ENCODE measurements at places on chromosomes 3 and 15.
A peak's percentile ranks its signal among the peaks of the same experiment; 100 is the strongest.

- no peak overlapping the region for H3K4me3 ChIP-seq
- peaks cover 32% of the 10 kb centered on the region for H3K4me1 ChIP-seq
- peaks cover 18% of the 10 kb centered on the region for H3K36me3 ChIP-seq
- H3K27me3 ChIP-seq = no peaks in the 10 kb centered on the region
- peak overlapping the region; percentile 29 for H3K27ac ChIP-seq
Observed at GRCh38 chr3:107063351-107063750, 313.9 kb upstream of the CCDC54 start.

DNA sequence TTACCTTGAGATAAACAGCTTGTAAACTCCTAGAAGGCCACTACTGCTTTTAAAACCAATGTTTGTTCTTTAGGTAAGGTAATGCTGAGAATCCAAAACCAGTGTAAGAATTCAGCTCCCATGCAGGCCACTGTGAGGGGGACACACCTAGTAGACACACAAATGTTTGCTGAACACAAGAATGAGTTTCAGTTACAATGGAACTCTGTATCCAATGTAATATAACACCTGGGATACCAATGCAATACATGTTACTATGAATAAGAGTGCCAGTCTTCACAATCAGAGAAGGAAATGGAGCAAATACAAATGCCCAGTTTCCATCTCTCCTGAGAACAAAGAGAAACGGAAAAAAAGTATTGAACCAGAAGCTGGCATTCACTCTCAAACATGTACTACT, 65.9 kb downstream of the IGF2BP2 start:
- H3K4me1 ChIP-seq = peaks cover 91% of the 10 kb centered on the region
- H3K36me3 ChIP-seq = peaks cover 38% of the 10 kb centered on the region
- H3K27ac ChIP-seq = peak overlapping the region; percentile 17
- no peaks in the 10 kb centered on the region for H3K27me3 ChIP-seq

- no peaks in the 10 kb centered on the region for H3K27me3 ChIP-seq
- no peak overlapping the region for H3K27ac ChIP-seq
- peaks cover 3% of the 10 kb centered on the region for H3K36me3 ChIP-seq
Observed at GRCh38 chr3:169760479-169760878, 4.4 kb downstream of the TERC start.

DNA sequence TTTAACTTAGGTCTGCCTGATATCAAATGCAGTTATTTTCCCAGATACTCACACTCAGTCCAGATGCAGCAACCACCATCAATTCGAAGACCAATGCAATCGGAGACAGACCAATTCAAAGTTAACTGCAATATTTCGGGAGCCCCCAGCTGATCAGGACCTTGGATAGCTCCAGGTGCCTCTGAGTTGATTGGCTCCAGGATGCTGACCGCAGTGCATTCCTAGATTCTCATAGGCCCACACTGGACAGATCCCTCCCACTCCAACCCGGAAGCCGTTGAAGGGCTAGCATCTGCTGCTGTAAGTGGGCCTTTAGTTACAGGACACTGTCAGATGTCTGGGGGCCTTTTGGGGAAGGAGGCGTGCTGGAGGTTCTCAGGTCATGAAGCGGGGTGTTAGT, 89.5 kb upstream of the ATP2B2 start:
- H3K36me3 ChIP-seq = no peaks in the 10 kb centered on the region
- H3K27me3 ChIP-seq = peaks cover 6% of the 10 kb centered on the region
- H3K27ac ChIP-seq = no peak overlapping the region
- no peak overlapping the region for H3K4me3 ChIP-seq

DNA sequence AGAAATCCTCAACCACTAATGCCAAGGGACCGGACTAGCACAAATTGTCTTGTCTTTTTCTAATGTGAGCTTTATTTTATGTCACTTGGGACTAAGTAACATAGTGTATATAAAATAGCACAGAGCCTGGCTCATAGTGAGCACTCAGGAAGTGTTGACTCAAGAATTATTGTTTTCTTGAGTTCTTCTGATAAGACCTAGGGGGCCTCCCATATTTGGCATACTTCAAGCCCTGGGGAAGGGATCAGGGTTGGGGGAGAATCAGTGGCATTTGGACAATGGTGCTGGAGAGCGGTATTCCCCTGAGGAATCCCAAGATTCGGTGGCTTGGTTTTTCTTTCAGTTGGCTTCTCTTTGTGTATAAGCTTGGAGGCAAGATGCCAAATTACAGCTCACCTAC, 19.4 kb downstream of the ZNF80 start:
- H3K4me1 ChIP-seq = peaks cover 9% of the 10 kb centered on the region
- H3K27ac ChIP-seq = no peak overlapping the region
- H3K27me3 ChIP-seq = no peaks in the 10 kb centered on the region
- no peak for DNase-seq
- no peaks in the 10 kb centered on the region for H3K36me3 ChIP-seq

DNA sequence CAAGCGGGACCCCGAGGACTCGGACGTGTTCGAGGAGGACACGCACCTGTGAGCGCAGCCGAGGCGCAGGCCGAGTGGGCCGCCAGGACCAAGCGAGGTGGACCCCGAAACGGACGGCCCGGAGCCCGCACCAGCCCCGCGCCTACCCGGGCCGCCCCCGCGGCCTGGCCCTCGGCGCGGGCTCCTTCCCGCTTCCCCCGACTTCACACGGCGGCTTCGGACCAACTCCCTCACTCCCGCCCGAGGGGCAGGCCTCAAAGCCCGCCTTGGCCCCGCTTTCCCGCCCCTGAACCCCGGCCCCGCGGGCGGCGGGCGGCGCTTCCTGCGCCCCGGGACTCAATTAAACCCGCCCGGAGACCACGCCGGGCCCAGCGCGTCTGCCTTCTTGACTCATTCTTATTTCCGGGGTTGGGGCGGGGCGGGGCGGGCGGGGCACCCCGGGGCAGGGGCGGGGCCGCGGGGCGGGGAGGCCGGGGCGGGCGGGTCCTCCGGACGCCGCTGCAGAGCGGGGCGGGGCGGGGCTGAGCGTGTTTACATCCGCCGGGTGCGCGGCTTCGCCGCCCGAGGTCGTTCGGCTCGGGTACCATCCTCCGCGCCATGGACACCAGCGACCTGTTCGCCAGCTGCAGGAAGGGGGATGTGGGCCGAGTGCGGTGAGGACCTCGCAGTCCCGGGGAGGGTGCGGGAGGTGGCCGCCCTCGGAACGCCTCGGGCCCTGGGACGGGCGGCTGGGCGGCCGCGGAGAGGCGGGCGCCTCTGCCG, at the start of gene ABTB1:
TSS of gene ABTB1 (plus strand) at position 524 of the 762 bp plus-strand sequence. CDS start at position 598, 74 bp downstream.
- peak within 1 kb of the TSS; percentile 87 for H3K4me3 ChIP-seq
- H3K4me1 ChIP-seq = peaks cover 12% of the 10 kb centered on the region
- DNase-seq = peak; percentile 83
- no peaks in the 10 kb centered on the region for H3K36me3 ChIP-seq
- 0 out of 2 replicates have a peak within 1 kb of the TSS, but pooled peaks have one; percentile 36 for H3K27ac ChIP-seq

- no peaks in the 10 kb centered on the region for H3K4me1 ChIP-seq
- H3K27me3 ChIP-seq = no peaks in the 10 kb centered on the region
- H3K27ac ChIP-seq = no peak overlapping the region
Observed at GRCh38 chr3:362681-363338, 166.2 kb downstream of the CHL1 start.

DNA sequence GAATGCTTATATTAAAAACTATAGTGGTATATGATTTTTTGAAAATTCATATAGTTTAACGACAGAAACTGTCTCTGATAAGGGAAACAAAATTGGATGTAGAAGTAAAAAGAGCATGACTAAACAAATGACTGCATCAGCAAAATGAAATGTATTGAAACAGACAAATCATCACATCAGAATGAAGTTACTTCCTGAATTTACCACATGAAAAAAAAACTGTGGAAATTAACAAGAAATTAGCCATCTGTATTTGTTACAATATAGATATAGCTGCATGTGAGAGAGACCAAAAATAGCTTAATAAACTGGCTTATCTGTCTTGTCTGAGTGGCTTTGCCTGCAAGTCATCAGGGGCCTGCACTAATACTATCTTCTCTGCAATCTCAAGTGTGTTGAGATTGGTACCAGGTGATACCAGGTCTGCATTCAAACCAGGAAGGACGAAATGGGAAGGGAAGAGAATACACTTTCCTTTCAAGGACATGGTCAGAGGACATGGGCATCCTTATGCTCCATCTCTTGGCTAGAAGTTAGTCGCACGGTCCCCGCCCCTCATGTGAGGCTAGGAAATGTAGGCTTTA, 388.7 kb downstream of the GRM7 start:
- no peak overlapping the region for H3K27ac ChIP-seq
- H3K27me3 ChIP-seq = no peaks in the 10 kb centered on the region
- DNase-seq = no peak
- H3K4me1 ChIP-seq = no peaks in the 10 kb centered on the region
- no peaks in the 10 kb centered on the region for H3K36me3 ChIP-seq
- no peak overlapping the region for H3K4me3 ChIP-seq

- H3K36me3 ChIP-seq = no peaks in the 10 kb centered on the region
- H3K4me1 ChIP-seq = peaks cover 20% of the 10 kb centered on the region
- no peak overlapping the region for H3K4me3 ChIP-seq
- 0 out of 2 replicates have a peak overlapping the region, but pooled peaks have one; percentile 26 for H3K27ac ChIP-seq
Observed at GRCh38 chr15:71329497-71330260, 214.4 kb downstream of the THSD4 start.

GRCh38 chr15:37253877-37254276, 153.5 kb upstream of the MEIS2 start:
- no peaks in the 10 kb centered on the region for H3K4me1 ChIP-seq
- no peak for DNase-seq
- no peak overlapping the region for H3K4me3 ChIP-seq
- H3K27me3 ChIP-seq = no peaks in the 10 kb centered on the region

DNA sequence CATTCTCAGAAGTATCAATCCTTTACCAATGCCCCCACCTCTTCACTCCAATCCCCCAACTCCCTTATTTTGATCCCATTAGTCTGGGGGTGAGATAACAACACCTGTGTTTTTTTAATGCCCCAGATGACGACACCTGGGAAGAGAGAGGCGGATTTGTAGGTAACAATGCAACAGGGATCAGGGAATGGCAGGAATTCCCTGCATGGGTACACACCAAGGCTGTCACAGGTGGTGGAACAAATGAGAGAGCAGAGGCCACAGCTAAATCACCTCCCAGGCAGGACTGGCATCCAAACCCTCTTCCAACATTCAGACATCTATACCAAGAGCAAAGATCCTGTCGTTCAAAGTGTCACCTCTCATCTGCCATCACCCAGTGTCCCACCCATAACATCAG, 319.2 kb upstream of the TRIM42 start:
- no peak overlapping the region for H3K4me3 ChIP-seq
- H3K4me1 ChIP-seq = peaks cover 11% of the 10 kb centered on the region
- H3K36me3 ChIP-seq = no peaks in the 10 kb centered on the region
- no peaks in the 10 kb centered on the region for H3K27me3 ChIP-seq
- no peak for DNase-seq

GRCh38 chr3:148962513-148962912, 28.8 kb upstream of the GYG1 start:
- no peak overlapping the region for H3K4me3 ChIP-seq
- H3K4me1 ChIP-seq = peaks cover 25% of the 10 kb centered on the region
- no peak overlapping the region for H3K27ac ChIP-seq
- DNase-seq = peak; percentile 66

DNA sequence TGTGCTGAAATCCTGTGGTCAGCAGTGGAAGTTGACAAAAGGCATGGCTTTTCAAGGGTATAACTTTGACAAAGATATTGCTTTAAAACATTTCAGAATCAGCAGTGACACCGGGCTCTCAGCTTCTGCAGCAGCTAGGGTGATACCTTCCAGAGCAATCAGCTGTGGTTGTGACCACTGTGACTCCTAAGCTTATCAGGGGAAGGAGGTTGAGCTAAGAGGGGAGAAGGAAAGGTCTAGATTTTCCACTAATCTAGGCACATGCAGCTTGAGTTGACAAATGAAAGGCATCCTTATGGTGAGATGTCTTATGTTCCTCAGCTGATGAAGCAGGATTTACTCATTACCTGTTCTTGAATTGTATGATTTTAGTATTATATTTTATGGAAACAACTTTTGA, 16.3 kb upstream of the LRRFIP2 start:
- H3K36me3 ChIP-seq = no peaks in the 10 kb centered on the region
- no peaks in the 10 kb centered on the region for H3K27me3 ChIP-seq
- H3K27ac ChIP-seq = peak overlapping the region; percentile 60
- H3K4me3 ChIP-seq = no peak overlapping the region

DNA sequence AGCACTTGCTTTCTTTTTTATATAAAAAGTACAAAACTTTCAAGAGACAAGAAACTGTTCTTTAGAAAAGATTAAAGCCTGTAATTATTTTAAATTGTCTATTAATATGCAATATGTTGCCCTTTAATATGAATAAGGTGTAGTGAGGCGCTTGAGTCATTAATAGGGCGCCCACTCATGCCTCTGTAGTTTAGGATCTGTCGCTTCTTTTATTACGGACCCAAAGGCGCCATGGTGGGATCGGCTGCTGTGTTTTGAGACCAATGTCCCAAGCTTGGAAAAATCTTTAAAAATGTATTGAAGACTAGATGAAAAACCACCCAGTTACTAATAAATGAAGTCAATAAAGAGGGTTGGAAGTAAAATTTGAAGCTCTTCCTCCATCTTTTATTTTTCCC, 259.5 kb upstream of the MEIS2 start:
- peaks cover 22% of the 10 kb centered on the region for H3K4me1 ChIP-seq
- H3K27me3 ChIP-seq = no peaks in the 10 kb centered on the region
- DNase-seq = no peak
- H3K27ac ChIP-seq = no peak overlapping the region

GRCh38 chr3:153029350-153029749, 132.7 kb upstream of the RAP2B start:
- DNase-seq = no peak
- no peak overlapping the region for H3K27ac ChIP-seq

GRCh38 chr3:182241766-182242488, 530.2 kb downstream of the SOX2 start:
- no peak overlapping the region for H3K27ac ChIP-seq
- H3K4me3 ChIP-seq = no peak overlapping the region
- no peaks in the 10 kb centered on the region for H3K36me3 ChIP-seq

DNA sequence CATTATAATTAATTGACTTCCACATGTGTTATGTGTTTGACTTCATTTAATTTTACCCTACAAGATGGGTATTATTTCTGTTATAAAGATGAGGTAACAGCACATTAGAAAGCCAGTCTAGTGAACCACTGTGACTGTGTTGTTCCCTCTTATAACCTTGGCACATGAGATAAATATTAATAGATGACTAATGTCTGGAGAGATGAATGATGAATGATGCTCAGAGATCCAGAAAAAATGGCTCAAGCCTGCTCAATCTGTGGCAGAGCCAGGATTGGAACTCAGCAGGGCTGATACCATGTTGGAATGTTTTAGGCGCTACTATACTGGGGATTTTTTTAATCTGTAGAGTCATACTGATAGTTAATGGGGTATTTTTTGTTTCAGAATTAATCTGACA, 118.8 kb upstream of the PTX3 start:
- no peaks in the 10 kb centered on the region for H3K27me3 ChIP-seq
- no peaks in the 10 kb centered on the region for H3K36me3 ChIP-seq
- no peak overlapping the region for H3K4me3 ChIP-seq
- no peak for DNase-seq
- no peak overlapping the region for H3K27ac ChIP-seq
